ENCODE measurements at places on chromosomes 3 and 15.

GRCh38 chr3:17747890-17748247 lies 5.4 kb upstream of the TBC1D5 start:
- DNase-seq: no peak

GRCh38 chr15:70375586-70375985 lies 277.9 kb upstream of the TLE3 start:
- no peak for DNase-seq

DNA sequence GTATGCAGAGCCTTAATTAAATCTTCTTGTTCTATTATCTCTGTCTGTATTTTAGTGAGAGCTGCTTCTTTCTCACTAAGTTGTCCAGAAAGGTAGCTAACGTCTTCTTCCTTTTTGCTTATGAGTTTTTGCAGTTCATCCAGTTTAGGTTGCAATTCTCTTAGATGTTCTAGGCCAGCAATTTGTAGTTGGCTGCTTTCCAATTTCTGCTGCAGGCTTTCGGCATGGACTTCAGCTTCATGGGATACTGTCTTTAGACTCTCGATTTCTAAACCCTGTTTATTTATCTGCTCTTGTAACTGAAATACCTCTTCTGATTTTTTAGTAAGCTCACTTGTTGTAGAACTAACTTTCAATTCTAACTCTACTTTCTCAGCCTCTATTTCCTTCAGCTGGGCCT lies 35.5 kb upstream of the HCLS1 start:
- no peak for DNase-seq

DNA sequence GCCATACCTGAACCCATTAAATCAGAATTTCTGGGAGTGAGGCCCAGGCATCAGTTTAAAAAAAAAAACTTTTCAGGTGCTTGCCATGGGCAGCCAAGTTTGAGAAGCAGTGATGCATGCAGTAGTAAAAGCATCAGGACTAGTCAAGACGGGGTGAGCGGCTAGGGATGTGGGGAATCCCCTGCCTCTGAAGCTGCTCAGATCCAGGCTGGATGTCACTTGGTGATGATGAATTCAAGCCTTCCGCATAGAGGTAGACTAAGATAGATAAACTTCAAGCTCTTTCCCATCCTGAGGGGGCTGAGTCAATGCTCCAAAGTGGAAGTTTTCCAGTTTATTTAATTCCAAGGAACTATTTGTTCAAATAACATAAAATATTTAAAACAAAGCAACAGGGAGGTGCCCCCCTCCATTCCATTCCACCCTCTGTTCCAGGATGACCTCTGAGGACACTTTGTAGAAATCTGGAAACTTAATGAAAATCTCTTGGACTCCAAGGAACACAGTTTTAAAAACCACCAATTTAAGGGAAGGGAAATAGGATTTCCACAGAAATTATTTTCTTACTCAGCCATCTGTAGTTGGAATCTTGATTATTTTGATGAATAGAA lies 100.4 kb upstream of the NR2E3 start:
- DNase-seq: no peak

- DNase-seq: no peak
Measured at GRCh38 chr15:97036301-97036700, 705.8 kb downstream of the NR2F2 start.

- DNase-seq: no peak
Measured at GRCh38 chr15:33009603-33010002, 184.9 kb downstream of the FMN1 start.

Measured in MG63 (cell line).